ENCODE measurements at places on chromosomes 1 and 21.

DNA sequence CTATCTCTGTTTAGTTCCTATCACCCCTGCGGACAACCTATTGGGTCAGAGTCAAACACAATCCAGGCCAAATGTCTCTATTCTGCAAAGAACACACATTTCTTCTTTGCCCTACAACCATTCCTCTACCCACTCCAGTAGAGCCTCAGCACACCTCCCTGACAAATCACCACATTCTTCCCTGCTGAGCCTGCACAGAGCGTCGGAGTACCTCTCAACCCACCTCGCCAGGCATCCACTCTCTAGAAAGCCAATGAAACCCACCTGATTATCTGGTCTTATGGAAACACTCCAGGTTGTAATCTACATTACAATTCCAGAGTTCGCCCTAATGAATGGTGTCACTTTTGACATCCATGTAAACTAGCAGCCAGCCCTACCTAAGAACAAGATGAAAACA is 47.1 kb downstream of the RGS5 start:
- ATAC-seq: no peak

DNA sequence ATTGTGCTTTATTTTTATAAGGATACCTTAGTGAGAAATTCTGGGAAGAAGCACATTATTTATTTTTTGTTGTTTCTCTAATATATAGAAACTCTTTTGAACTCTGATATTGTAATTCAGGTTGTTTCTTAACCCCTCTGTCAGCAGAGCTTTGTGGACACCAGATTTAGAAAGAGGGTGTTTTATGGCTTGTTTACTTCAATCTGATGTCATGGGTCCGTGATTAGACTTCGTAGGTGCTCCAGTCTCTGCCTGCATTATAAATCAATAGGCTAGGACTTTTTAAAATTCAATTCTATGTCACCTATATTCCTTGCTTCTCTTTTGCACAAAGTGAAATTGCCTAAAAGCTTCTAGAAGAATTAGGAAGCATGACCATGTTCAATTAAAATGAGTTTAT is 47.3 kb upstream of the CCDC190 start:
- no peak for ATAC-seq

- ATAC-seq: no peak
Observed at GRCh38 chr1:1917995-1918900, 831 bp downstream of the TMEM52 start.

DNA sequence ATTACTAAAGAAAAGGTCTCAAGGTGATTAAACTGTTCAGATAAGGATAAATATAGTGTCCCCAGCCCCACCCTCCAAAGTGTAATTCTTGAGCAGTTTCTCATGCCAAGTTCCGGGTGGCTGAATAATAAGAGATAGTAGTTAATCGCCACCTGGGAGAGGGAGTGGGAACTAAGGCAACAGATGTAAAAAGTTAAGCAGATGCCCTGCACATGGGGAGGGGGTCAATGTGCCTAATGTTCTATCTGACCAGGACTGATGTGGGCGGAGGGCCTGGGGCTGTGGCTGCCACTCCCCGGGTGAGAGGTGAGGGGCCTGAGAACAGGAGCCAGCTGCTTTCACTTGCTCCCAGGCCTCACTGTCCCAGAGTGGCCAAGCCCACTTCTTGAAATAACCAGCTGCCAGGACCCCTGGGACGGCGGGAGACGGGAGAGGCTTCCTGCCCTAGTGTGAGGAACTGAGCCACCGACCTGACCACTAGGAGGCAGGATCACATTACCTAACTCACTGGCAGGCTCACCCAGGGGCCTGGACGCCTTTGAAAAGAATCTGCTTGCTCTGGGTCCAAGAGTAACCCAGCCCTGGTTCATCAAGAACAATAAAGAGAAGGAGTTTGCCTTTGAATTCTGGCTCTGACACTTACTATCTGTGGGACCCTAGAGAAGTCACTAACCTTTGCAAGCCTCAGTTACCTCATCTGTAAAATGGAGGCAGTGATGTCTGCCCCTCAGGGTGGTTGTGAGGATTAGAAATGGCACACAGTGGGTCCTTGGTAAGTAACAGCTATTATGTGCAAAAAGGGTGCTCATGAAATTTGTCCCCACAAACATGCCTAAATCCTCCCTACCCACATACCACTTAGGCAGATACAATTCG is 179.2 kb downstream of the ATG4C start:
- peak; percentile 50 for ATAC-seq

- ATAC-seq: no peak
Observed at GRCh38 chr1:165442653-165443052, 2.3 kb downstream of the RXRG start.

DNA sequence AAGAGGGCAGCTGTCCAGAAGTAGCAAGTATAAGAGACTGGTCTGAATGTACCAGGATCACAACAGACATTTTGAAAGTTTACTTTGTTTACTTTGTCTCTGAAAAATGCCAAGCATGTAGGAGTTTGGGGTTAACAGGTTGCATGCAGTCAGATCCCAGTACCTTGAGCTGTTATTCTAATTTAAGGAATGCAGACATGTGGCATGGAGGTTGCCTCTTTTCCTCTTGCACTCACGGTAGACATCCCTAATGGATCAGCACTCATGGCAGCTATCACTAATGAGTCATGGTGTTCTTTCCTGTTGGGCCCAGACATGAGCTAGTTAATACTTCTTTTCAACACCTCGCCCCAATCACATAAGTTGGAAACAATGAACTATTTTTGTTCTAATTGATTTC is 67.3 kb downstream of the GADD45A start:
- ATAC-seq: no peak

DNA sequence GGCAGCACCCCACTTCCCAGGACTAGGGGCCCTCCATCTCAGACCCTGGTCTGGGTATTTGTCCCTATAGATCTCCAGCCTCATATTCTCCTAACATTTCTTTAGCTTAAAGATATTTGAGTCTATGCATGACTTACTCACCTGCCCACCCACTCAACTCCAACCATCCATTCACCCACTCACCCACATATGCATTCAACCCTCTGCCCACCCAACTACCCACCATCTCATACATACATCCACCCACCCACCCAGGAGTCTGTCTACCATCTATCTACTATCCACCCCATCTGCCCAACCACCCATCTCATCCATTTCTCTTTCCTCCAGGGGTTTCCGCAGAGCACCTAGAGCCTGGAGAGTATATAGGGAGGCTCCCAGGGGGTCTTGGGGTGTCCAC is 42.7 kb downstream of the FAAH start:
- ATAC-seq: no peak

DNA sequence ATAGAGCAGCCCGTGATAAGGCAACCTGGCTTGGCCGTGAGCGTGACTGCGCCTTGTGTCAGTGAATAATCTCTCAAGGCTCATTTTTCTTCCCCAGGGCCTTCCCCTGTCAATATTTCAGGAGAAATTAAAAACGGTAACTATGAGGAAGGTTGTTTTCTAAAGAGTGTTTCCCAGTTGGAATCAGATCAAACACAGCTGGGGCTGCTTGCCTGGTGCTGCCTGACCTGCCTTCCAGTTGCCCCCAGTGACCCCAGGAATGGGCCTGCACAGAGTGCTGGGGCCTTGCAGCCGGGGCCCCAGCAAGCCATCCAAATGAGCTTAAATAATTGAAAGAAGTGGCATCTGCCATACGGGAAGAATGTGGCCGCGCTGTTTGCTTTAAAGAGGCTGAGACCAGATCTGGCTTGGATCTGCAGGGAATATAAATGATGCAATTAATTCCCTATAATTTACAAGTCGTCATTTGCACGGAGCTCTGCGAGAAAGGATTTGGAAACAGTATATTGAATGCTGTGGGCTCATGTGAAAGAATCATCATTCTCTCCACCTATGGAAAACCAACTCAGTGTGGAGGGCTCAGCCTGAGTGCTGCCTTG is 203.9 kb downstream of the C1orf94 start:
- ATAC-seq: no peak

DNA sequence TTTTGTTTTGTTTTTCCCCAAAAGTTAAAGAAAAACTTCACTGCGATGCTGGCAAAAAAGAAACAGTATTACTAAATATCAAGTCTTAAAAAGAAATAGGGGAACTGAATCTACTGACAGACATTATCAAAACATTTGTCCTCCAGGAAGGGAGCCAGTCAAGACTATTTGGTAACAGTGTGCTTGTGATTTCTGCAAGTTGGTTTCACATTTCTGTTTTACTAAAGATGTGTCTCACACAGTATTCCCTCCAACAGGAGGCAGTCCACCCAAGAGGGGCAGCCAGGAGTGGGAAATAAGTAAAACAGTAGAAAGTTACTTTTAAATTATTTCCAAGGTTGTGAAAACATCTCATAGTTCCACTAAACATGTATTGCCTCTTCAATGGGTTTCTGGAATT is 74.4 kb upstream of the SDC3 start:
- ATAC-seq: no peak

- ATAC-seq: no peak
Observed at GRCh38 chr1:145729666-145730436, 10.6 kb downstream of the CD160 start.

DNA sequence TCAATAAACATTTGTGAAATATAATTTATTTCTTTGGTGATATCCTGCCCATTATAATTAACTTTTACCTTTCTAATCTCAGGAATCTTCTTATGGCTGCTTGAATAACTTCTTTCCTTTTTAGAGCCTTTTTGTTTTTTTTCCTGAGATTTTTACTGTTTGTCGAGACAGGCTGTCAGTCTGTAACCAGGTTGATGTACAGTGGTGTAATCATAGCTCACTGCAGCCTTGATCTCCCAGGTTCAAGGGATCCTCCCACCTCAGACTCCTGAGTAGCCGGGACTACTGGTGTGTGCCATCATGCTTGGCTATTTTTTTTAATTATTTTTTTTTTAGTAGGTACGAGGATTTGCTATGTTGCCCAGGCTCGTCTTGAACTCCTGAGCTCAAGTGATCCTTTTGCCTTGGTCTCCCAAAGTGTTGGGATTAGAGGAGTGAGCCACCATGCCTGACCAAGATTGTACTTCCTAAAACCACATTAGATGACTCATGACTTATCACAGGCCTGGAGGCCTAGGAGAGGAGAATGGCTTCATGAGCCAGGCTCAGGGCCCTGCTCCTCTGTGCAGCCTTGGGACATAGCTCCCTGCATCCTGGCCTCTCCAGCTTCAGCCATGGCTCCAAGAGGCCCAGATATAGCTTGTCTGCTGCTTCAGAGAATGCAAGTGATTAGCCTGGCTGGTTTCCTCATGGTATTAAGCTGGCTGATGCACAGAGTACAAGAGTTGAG is 48.6 kb downstream of the CTH start:
- ATAC-seq: no peak

GRCh38 chr1:206892351-206892984 is 4.8 kb upstream of the IL24 start:
- ATAC-seq: no peak

GRCh38 chr1:208988811-208989222 is 594.7 kb upstream of the CAMK1G start:
- peak; percentile 62 for ATAC-seq

DNA sequence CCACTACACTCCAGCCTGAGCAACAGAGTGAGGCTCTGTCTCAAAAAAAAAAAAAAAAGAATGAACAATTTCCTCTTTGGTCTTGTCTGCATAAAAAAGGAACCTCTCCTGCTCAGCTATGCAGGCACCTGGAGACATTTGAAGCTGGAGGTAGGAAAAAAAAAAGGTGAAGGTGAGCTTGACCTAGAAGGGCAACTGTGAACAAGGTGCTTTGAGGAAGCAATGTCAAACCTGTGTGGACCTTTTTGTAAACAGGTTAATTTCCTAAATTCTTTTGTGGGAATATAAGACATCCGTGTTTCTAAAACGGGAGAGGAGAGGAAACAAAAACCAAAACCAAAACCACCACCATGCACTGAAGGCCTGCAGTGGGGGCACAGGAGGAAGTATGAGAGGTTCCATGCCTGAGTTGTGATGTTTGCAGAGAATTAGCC is 77.5 kb downstream of the SLC45A1 start:
- no peak for ATAC-seq

- no peak for ATAC-seq
Observed at GRCh38 chr1:214108097-214108446, 120.3 kb downstream of the PROX1 start.

DNA sequence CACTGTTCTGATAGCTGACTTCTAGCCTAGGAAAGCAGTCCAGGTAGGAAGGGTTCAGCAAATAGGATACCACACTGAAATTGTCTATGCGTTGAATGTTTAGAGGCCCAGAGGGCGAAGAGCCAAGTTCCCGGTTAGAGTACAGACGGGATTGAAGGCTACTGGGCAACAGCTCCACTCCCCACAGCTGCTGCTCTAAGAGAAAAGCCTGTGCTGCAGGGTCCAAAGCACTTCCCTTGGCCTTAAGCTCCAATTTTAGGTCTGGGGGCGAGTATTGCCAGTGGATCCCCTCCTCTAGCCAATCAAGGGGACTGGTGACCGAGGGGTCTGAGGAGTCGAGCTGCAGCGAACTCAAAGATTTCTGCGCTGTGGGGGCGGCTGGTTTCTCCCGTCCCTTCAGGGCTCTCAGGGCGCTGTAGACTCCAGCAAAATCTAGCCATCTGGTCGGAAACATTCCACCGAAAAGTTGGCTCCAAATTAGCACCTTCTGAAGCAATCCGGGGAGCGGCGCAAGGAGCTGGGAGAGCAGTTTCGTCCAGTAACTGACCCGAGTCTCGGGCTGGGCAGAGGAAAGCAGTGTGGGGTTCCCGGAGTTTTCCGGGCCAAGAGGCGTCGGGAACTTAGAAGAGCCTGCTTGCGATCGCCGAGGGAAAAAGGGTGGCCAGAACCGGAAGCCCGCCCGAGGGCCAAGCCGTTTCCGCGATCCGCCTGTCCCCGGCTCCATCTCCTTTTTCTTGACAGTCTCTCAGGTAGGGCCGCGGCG is 748 bp downstream of the PPP1R15B start:
- ATAC-seq: peak; percentile 31
